ENCODE measurements at places on chromosomes 7 and 10. TPM values are rescaled to one million over a fixed set of nuclear protein-coding genes. Genes with fewer than 3 reads are reported as not detected.

NACAD gene
- total RNA-seq = 2.5 TPM

ZNF25 gene
- total RNA-seq = 8.8 TPM

COL17A1 gene
- 0.32 TPM for total RNA-seq

ZNF365 gene
- total RNA-seq = 1.2 TPM

DNA sequence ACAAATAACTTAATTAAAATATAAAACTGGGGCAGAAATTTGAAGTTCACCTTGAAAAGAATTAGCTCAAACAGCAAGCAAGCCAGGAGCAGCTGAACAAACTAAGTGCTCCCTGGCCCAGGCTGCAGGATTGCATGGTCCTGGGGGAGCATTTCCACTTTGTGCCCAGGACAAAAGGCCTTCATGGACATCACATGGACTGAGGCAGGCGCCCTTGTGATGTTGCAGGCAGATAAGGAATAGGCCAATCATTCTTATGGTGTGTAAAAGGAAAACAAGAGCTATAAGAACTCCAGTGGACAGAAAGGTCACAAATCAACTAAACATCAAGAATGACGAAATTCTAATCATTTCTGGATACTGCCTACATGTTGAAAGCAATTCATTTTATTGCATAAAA lies 17.5 kb upstream of the TECTB start:
- no peak for DNase-seq
- H3K4me1 ChIP-seq = no peaks in the 10 kb centered on the region
- H3K4me3 ChIP-seq = no peak overlapping the region
- no peaks in the 10 kb centered on the region for H3K27me3 ChIP-seq
- no peak overlapping the region for H3K27ac ChIP-seq
- no peaks in the 10 kb centered on the region for H3K36me3 ChIP-seq

- peaks cover 5% of the 10 kb centered on the region for H3K4me1 ChIP-seq
- H3K36me3 ChIP-seq = no peaks in the 10 kb centered on the region
- H3K27ac ChIP-seq = peak overlapping the region; percentile 63
- H3K27me3 ChIP-seq = no peaks in the 10 kb centered on the region
Observed at GRCh38 chr7:41869091-41869490, 166.2 kb upstream of the INHBA start.

GRCh38 chr7:99557940-99558305 lies 519 bp upstream of the ZNF655 start:
- peaks cover 50% of the 10 kb centered on the region for H3K36me3 ChIP-seq
- H3K4me3 ChIP-seq = peak overlapping the region; percentile 92
- peak overlapping the region; percentile 99 for H3K27ac ChIP-seq
- H3K4me1 ChIP-seq = peaks cover 40% of the 10 kb centered on the region
- DNase-seq = no peak
- no peaks in the 10 kb centered on the region for H3K27me3 ChIP-seq

DNA sequence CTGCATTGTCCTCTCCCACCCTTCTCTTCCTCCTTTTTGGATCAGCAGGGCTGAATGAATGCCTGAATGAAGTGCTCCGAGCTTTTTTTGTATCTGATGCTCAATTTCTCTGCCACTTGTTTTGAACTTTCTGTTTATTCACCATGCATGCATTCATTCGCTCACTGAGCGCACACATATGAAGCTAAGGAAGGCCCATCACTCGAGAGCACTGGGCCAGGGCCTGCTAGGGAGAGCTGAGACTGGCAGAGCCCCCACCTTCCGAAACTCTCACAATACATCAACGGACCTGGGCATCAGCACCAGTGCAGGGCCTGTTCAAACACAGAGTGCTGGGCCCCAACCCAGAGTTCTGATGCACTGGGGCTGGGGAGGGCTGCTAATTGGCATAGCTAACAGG lies 45.7 kb downstream of the RPS24 start:
- H3K36me3 ChIP-seq = no peaks in the 10 kb centered on the region
- no peak for DNase-seq
- no peaks in the 10 kb centered on the region for H3K27me3 ChIP-seq
- no peak overlapping the region for H3K27ac ChIP-seq
- no peaks in the 10 kb centered on the region for H3K4me1 ChIP-seq
- no peak overlapping the region for H3K4me3 ChIP-seq

All from lower lobe of right lung (tissue), 2 donors.